ENCODE measurements at places on chromosomes 16 and 17. TPM values are rescaled to one million over a fixed set of nuclear protein-coding genes. Genes with fewer than 3 reads are reported as not detected.

AATK gene
- 7.3 TPM for total RNA-seq

TMIGD1 gene
- not detected for total RNA-seq

SBK1 gene
- total RNA-seq, result 0.23 TPM

ZP2 gene
- not detected for total RNA-seq

ASPA gene
- total RNA-seq, result not detected

HS3ST3A1 gene
- total RNA-seq, result 14.2 TPM

HCRT gene
- not detected for total RNA-seq

STARD3 gene
- 50.2 TPM for total RNA-seq

ARL5C gene
- total RNA-seq, result not detected

CPHXL2 gene
- not detected for total RNA-seq

Measured in glomerular endothelial cell (primary cell).